ENCODE measurements at places on chromosomes 16 and 17.

- ATAC-seq = no peak
These were observed 7.6 kb upstream of the GFAP start for GRCh38 chr17:44922746-44923470.

DNA sequence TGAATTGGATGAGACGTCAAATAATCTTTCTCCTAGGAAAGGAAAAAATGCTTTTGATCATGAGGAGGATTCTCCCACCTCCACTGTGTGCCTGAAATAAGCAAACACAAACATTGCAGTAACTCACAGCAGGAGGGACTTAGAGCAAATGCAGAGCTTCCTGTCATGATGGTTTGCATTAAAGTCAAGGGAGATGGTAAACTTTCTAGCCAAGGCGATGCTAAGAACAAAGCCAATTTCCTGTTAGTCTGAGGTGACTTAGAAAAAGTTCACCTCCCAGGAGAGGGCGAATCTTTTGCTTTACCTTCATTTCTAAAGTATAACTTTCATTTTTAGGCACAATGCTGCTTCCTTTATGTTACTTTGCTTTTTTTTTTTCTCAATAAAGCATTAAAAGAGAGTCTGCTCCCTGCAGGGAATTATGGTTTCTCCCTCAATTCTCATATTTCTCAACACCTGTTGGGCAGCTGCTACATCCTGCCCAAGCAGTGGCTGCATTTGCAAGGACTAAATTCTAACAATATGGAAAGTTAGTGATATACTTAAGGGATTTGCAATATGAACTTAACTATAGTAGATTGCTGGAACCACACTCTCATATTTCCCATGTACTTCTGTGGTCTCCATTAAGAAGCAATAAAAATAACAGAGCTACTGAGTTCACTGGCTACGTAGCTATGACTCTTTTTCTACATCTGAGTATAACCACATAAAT, 175.6 kb downstream of the PCTP start:
- no peak for ATAC-seq

- peak; percentile 85 for ATAC-seq
These were observed 31.8 kb downstream of the PITPNM3 start for GRCh38 chr17:6524520-6524919.

GRCh38 chr17:752620-753219, 656 bp upstream of the GEMIN4 start:
- ATAC-seq = peak; percentile 50

DNA sequence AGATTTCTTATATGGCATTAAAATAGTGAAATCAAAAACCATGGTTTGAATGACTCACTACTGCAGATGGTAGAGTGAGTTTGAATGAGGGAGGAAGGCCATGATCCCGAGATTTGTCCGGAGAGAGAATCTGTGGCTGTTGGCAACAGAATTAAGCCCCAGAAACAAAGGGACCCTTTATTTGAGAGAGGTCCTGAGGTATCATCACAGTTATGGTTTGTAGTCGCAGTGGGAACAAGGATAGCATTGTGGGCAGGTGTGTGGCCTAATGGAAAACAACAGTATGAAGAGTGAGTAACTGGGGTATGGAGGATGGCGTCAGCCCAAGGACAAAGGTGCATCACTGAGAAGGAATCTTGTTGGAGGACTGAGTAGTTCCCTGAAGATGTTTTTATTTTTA, 8.5 kb upstream of the ZFP3 start:
- no peak for ATAC-seq

GRCh38 chr16:35561346-35561745, 2101.9 kb downstream of the TP53TG3F start:
- no peak for ATAC-seq

Measured in esophagus mucosa (tissue), 1 donor.